Hematopoietic multipotent progenitor cell treated with erythropoietin and hydrocortisone succinate and interleukin-3 and kit ligand, for 4 days (in vitro differentiated cells): ENCODE measurements at places on chromosomes 11 and 22.

- DNase-seq, result no peak
These were observed 7.1 kb upstream of the VSTM5 start for GRCh38 chr11:93857413-93858120.

GRCh38 chr11:102716527-102716926 lies 8.2 kb downstream of the MMP8 start:
- DNase-seq, result no peak

GRCh38 chr11:34346551-34346950 lies 11.3 kb downstream of the ABTB2 start:
- DNase-seq, result no peak

GRCh38 chr11:103883291-103883690 lies 153.1 kb upstream of the DDI1 start:
- DNase-seq, result no peak

GRCh38 chr11:30244265-30244664 lies 13.5 kb downstream of the FSHB start:
- DNase-seq, result no peak

GRCh38 chr11:81036168-81036870 lies 1595.5 kb upstream of the TENM4 start:
- DNase-seq, result peak; percentile 5
